Breast epithelium (tissue), 4 donors: ENCODE measurements at places on chromosomes 6 and 20.

- H3K4me3 ChIP-seq = no peak overlapping the region
- H3K27ac ChIP-seq = no peak overlapping the region
- no peaks in the 10 kb centered on the region for H3K36me3 ChIP-seq
- H3K27me3 ChIP-seq = no peaks in the 10 kb centered on the region
- no peak for DNase-seq
- H3K4me1 ChIP-seq = no peaks in the 10 kb centered on the region
Observed at GRCh38 chr20:20680991-20681508, 31.4 kb downstream of the RALGAPA2 start.

DNA sequence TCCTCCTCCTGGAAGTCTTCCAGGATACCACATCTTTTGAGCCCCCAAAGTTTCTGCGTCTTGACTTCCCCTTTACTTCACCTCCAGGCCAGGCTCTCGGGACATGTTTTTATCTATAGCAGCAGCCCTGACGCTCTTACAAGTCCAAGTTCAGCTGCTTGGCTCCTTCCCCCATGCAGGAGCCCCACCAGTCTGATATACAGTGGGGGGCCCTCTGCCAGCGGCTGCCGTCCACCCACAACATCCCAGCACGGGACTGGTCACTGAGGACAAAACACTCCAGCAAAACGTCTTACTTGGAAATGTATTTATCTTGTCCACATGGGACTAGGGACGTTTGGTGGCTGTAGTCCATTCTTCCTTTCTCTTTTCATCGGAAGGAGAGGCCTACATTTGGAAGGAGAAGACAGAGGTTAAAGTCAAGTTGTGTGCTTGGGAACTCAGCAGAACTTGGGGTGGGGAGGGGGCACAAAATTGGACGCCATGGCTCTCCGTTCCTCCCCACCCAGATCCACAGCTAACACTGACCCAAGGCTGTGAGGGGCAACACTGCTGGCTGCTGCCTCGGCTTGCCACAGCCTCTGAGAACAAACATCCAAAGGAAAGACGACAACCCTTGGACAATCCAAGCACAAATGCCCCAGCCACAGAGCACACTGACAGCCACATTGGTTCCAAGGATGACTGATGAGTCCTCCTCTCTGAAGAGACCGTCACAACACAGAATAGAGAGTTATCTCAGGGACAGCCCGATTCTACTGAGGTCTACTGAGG lies 79.2 kb downstream of the PRND start:
- H3K4me3 ChIP-seq = no peak overlapping the region
- no peaks in the 10 kb centered on the region for H3K36me3 ChIP-seq
- DNase-seq = no peak
- H3K27me3 ChIP-seq = no peaks in the 10 kb centered on the region

DNA sequence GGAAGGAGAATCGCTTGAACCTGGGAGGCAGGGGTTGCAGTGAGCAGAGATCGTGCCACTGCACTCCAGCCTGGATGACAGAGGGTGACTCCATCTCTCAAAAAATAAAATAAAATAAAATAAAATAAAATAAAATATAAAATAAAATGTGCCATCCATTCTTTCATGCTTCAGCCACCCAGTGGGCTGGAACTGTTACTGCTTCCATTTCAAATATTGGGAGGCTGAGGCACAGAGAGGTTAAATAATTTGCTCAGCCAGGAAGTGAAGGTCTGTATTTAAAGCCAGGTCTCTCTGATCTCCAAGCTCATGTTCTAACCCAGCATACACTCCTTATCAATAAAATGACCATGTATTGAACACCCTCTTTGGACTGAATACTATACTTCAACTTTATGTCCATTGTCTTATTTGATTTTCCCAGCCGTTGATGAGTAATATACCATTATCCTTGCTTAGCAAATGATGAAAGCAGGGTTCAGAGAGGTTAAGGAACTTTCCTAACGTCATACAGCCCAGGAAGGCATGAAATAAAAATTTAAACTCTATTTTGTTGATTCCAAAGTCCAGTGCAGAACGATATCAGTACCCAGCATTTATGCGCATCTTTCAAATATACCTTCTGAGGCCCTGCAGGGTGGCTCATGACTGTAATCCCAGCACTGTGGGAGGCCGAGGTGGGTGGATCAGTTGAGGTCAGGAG lies 25.8 kb upstream of the SLC9A8 start:
- H3K27me3 ChIP-seq = no peaks in the 10 kb centered on the region
- no peak overlapping the region for H3K27ac ChIP-seq
- H3K4me1 ChIP-seq = no peaks in the 10 kb centered on the region
- H3K4me3 ChIP-seq = no peak overlapping the region
- DNase-seq = no peak

DNA sequence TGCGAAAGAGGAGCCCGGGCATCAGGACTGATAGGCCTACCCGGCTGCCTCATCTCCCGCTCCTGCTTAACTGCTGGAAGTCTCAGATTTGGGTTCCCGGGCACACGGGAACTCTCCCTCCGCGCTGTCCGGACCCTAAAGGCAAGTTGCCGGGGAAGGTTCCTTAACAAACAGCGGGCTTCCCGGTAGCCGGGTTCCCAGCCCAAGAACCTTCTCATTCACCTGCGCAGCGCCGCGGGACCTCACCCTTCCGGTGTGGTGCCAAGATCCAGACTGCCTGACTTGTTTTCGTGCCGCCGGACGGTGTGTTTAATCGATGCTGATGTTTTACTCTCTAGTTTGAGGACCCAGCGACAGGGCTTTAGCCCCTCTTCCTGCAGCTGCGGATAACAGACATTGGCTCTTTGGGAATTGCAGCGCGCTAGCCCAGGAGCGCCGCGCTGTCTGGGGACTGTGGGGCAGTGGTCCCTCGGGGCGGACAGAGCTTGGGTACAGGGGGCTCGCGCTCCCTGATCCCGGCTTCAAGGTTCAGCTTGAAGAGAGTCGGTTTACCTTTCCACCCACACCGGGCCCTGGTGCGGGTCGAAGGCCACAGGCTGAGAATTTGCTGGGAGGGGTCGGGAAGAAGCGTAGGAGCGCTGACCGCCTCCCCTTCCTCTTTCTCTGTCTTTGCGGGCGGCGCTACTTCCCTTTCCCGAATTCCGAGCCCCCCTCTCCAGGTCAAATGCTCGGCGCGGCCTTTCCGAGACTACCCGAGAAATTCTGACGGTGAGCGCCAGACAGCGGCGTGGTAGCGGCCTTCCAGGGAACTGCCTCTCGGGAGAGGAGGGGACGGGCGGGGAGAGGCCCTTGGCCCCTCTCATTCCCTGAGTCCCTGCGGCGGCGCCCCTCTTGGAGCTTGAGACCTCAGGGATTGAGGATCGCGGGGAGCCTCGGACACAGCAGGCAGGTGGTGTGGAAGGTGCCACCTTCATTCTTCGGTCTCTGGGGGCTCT lies 17.2 kb downstream of the ABT1 start:
- H3K4me1 ChIP-seq = no peaks in the 10 kb centered on the region
- H3K4me3 ChIP-seq = peak overlapping the region; percentile 26
- peaks cover 25% of the 10 kb centered on the region for H3K27me3 ChIP-seq

- H3K36me3 ChIP-seq = no peaks in the 10 kb centered on the region
- peaks cover 7% of the 10 kb centered on the region for H3K27me3 ChIP-seq
- H3K4me3 ChIP-seq = no peak overlapping the region
- H3K4me1 ChIP-seq = no peaks in the 10 kb centered on the region
- H3K27ac ChIP-seq = no peak overlapping the region
Observed at GRCh38 chr20:45497971-45498494, 17.4 kb downstream of the SPINT3 start.

DNA sequence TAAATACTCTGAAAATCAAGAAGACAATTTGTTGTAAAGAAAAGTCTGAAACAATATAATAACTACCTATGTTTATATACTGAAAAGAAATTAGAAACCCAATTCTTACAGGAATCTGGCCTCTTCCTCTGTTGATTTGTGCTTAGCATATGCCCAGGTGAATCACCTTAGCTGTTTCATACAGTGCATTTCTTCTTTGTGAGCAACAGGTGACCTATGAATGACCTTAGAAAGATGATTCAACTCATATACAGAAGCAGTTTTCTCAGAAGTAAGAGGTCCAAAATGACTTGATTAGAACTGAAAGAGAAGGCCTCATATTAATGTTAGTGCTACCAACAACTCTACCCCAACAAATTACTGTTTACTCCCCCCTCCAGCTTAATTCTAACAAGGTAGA lies 419.5 kb upstream of the ID4 start:
- no peak overlapping the region for H3K4me3 ChIP-seq
- H3K36me3 ChIP-seq = no peaks in the 10 kb centered on the region
- H3K27me3 ChIP-seq = no peaks in the 10 kb centered on the region

- H3K4me3 ChIP-seq = no peak overlapping the region
- no peaks in the 10 kb centered on the region for H3K36me3 ChIP-seq
- H3K4me1 ChIP-seq = peaks cover 4% of the 10 kb centered on the region
- no peaks in the 10 kb centered on the region for H3K27me3 ChIP-seq
- H3K27ac ChIP-seq = no peak overlapping the region
Observed at GRCh38 chr20:15061955-15062354, 724.5 kb upstream of the FLRT3 start.

- no peaks in the 10 kb centered on the region for H3K36me3 ChIP-seq
- no peaks in the 10 kb centered on the region for H3K27me3 ChIP-seq
- H3K27ac ChIP-seq = no peak overlapping the region
- H3K4me3 ChIP-seq = no peak overlapping the region
Observed at GRCh38 chr6:123687864-123688263, 51.1 kb upstream of the TRDN start.

DNA sequence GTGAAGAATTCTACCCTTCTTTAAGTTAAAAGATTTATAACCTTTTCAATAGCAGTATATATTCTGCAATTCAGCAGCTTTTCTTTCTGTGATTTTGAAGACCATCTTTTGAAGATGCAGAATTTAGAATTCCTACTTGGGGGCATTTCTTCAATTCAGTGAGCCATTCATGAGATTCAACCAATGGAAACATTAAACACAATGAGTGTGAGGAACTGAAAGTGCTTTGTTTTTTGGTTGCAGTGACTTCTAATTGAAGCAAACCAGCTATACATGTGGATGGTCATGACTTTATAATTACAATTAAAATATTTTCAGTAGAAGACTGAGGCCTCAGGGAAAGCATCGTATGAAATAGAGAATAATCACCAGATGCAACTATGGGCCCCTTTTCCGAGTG lies 108.3 kb downstream of the CARMIL1 start:
- no peaks in the 10 kb centered on the region for H3K4me1 ChIP-seq
- no peak for DNase-seq
- H3K27me3 ChIP-seq = no peaks in the 10 kb centered on the region
- H3K4me3 ChIP-seq = no peak overlapping the region

DNA sequence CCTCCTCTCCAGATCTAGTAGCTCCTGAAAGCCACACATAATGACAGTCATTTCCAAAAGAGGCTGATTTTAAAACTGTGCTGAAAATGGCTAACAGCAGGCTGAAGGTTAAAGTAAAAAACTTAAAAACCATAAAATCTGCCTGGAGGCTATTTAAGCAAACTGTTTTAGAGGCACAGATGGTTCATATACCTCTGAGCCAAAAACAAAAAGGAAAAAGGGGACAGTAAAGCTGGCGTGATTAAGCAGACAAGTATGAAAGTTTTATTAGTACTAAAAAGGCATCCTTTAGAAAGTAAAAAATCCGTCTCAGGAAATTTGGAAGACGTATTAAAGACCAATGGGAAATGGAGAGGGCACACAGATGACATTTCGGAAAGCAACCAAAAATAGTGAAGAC lies 55.8 kb downstream of the SOBP start:
- H3K4me1 ChIP-seq = no peaks in the 10 kb centered on the region
- no peaks in the 10 kb centered on the region for H3K27me3 ChIP-seq
- no peak overlapping the region for H3K4me3 ChIP-seq
- H3K36me3 ChIP-seq = no peaks in the 10 kb centered on the region

DNA sequence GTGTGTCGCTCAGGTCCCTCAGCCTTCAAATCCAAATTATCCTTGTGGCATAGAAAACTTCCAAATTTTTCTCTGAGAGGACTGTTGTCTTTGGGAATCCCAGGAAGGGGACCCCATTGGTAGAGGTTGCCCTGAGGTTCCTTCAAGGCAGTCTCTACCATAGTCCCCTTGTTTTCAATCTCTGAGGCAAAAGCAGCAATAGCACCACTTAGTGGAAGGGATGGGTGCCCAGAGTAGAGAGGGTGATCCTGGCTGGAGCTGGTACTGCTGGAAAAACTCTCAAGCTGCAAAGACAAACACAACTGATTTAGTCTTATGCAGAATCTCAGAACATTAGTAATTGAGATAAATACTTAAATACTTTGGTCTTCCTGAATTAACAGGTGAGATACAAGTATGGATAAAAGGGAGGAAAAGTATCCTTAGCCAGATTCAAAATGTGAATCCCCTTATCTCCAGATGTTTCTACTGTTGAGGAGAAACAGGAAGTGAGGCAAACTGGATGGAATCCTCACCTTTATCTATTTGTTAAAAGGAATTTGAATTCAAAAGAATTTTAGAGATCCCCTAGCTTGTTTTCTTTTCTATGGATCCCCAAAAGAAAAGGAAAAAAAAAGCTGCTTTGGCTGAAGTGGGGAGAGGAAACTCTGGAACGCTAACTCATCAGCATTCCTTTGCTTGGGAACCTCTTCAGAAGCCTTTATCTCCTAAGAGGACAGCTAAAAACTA lies 13.4 kb downstream of the ZNF318 start:
- peaks cover 6% of the 10 kb centered on the region for H3K36me3 ChIP-seq
- no peaks in the 10 kb centered on the region for H3K27me3 ChIP-seq
- DNase-seq = no peak
- no peaks in the 10 kb centered on the region for H3K4me1 ChIP-seq
- H3K27ac ChIP-seq = no peak overlapping the region

- H3K4me1 ChIP-seq = no peaks in the 10 kb centered on the region
- no peaks in the 10 kb centered on the region for H3K36me3 ChIP-seq
- no peaks in the 10 kb centered on the region for H3K27me3 ChIP-seq
- no peak overlapping the region for H3K27ac ChIP-seq
Observed at GRCh38 chr6:106823732-106824351, 150.7 kb downstream of the CD24 start.

DNA sequence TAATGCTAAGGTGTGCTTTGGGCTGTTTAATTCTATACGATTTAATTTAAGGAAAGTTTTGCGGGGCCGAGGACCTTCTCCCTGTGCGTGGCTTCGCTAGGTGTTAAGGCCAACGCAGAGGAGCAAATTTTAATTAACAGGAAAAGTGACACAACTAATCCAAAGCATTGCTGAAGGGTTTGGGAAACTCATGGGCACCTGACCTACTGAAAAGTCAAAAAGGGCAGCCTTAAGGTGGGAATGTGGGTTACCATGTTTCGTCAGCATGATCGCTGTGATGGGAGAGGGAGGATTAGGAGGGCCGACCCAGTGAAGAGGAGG lies 415 bp upstream of the CUL9 start:
- DNase-seq = no peak
- no peaks in the 10 kb centered on the region for H3K4me1 ChIP-seq
- peak overlapping the region; percentile 85 for H3K4me3 ChIP-seq
- H3K27me3 ChIP-seq = no peaks in the 10 kb centered on the region

GRCh38 chr20:2379511-2380229 lies 1.0 kb upstream of the TGM6 start:
- H3K4me3 ChIP-seq = no peak overlapping the region
- no peaks in the 10 kb centered on the region for H3K27me3 ChIP-seq
- no peak overlapping the region for H3K27ac ChIP-seq
- no peak for DNase-seq
- H3K36me3 ChIP-seq = no peaks in the 10 kb centered on the region
- H3K4me1 ChIP-seq = no peaks in the 10 kb centered on the region

- H3K27me3 ChIP-seq = no peaks in the 10 kb centered on the region
Observed at GRCh38 chr20:47316776-47317126, 39.7 kb downstream of the ZMYND8 start.
